ENCODE measurements at places on chromosomes 12 and 14. TPM values are rescaled to one million over a fixed set of nuclear protein-coding genes. Genes with fewer than 3 reads are reported as not detected.

The OR11H12 gene
- polyA plus RNA-seq = not detected

The GPR68 gene
- polyA plus RNA-seq = 3.2 TPM

The DCN gene
- 774 TPM for polyA plus RNA-seq

The SERPINA1 gene
- 109 TPM for polyA plus RNA-seq

The KLHDC1 gene
- polyA plus RNA-seq = 6.9 TPM

The CLEC4E gene
- polyA plus RNA-seq = 2.0 TPM

The ATG14 gene
- polyA plus RNA-seq = 21.5 TPM

The RNU4-1 gene
- polyA plus RNA-seq = not detected

The FAM181A gene
- not detected for polyA plus RNA-seq

The CLEC4A gene
- polyA plus RNA-seq = 0.63 TPM

The RIMBP2 gene
- polyA plus RNA-seq = 14.2 TPM

The CCDC38 gene
- polyA plus RNA-seq = not detected

The KCNK13 gene
- polyA plus RNA-seq = 0.21 TPM

The STAB2 gene
- 2.7 TPM for polyA plus RNA-seq

The PLEKHG3 gene
- polyA plus RNA-seq = 94.0 TPM

The PAH gene
- 77.3 TPM for polyA plus RNA-seq

All from left renal pelvis (tissue), 4 donors.